ENCODE measurements at places on chromosomes 1 and 21.

DNA sequence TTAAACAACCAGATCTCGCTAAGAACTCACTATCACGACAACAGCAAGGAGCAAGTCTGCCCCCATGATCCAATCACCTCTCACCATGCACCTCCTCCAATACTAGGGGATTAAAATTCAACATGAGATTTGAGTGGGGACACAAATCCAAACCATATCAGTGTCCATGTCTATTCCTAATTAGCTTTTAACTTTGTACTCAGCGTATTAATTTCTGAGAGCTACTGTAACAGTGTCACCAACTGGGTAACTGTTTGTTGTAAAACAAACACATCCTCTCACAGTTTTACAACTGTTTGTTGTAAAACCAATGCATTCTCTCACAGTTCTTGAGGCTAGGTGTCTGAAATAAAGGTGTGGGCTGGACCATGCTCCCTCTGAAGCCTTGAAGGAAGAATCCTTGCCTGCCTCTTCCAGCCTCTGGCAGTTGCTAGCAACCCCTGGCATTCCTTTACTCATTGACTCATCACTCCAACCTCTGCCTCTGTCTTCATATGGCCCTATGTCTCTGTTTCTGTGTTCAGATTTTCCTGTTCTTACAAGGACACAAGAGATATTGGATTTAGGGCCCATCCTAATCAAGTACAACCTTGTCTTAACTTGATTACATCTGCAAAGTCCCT is 121.2 kb downstream of the LTN1 start:
- DNase-seq, result no peak

DNA sequence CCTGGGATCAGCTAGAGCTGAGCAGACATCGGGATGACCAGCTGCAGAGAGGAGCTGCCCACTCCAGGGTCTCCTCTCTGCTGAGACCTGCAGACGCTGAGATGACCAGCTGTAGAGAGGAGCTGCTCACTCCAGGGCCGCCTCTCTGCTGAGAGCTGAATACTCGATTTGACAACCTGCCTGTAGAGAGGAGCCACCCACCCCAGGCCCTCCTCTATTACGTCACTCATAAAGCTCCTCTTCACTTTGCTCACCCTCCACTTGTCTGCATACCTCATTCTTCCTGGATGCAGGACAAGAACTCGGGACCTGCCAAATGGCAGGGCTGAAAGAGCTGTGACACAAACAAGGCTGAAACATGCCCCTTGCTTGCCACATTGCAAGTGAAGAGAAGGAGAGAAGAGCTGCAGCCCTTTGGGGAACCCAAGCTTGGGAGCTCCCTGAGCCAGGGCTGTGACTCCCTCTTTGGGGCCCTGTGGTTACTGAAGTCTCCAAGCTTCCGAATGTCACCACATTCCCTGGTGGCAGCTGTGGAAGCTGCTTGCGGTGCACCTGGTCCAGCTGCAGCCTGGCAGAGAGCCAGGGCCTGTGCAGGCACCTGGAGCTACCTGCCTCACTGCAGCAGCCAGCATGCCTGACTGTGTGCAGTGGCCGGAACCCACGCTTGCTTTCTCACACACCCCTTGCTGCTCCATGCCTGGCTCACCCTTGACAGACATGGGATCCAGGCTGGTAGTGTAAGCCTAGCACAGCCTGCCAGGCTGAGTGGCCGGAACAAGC is 59.6 kb downstream of the CC2D1B start:
- no peak for DNase-seq

DNA sequence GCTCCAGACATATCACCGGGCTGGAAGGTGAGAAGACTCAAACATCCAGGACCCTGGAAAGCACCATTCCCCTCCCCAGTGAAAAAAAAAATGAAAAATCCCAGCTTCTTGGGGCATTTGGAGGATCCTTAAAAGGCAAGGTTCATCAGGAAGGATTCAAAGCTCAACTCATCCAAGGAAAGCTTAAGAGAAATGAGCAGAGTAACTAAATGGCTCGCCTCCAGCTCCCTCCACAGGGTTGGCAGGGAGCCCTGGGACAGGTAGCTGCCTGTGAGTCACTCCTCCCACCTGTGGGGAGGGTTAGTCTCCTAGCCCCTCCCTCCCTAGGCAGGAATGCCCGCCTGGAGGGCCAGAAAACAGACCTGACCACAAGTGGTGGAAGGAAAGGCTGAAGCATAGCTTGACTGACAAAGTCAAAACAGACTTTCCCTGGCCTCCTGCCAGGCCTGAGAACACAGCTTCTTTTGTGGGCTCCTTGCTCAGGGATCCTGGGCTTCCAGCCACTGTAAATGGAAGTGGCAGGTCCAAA is 712 bp upstream of the LAMB3 start:
- peak; percentile 12 for DNase-seq

- DNase-seq, result peak; percentile 30
Observed at GRCh38 chr1:26112407-26112775, 767 bp downstream of the PDIK1L start.

- DNase-seq, result no peak
Observed at GRCh38 chr1:111513410-111514020, 10.1 kb upstream of the ADORA3 start.

- no peak for DNase-seq
Observed at GRCh38 chr1:75172556-75172955, 38.4 kb downstream of the LHX8 start.

GRCh38 chr1:17911791-17912190 is 156.7 kb downstream of the ACTL8 start:
- DNase-seq, result no peak

DNA sequence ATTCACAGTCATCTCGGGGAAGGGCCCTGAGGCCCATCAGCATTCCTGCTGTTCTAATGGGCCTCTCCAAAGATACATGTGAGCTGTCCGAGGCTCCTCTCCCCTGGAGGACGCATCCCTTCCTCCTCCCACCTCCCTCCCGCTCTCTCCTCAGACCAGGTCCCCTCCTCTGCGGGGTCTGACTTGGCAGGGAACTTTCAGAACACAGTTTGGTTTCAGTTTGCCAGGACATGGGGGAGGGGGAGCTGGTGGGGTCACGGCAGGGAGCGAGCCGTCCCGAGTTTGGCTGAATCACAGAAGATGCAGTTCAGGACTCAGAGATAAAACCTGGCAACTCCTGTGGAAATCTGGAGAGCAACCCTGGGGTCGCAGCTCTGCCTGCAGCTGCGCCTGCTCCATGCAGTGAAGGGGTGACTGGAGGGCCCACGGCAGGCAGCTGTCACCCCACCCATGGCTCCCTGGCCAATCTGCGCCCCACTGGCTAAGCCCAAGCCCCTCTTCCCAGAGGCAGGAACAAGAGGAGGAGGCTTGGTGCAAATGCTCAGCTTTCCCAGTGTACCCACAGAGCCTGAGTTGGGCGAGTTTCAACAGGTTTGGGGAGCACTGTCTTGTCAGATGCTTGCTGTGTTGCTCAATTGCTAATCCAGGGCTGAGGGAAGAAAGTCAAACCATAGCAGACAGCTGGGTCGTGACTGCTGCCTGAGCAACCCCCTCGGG is 5.7 kb downstream of the WNT4 start:
- no peak for DNase-seq

DNA sequence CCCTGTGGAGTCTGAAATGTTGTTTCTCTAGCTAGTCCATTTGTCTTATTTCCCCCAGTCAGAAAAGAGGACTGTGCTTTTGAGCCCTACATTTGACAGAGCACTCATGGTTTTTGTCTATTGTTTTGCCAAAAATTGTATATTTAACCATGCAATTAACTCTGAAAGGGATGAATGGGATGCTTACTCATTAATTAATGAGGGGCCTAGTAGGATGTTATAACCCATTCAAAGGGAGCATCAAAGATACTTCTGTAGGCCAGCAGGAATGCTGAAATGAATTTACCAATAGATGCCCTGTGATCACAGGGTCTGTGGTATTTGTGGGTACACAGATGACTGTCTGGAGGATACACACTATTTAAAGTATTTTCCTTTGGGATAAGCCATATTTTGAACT is 147.7 kb downstream of the FCRL5 start:
- DNase-seq, result no peak

DNA sequence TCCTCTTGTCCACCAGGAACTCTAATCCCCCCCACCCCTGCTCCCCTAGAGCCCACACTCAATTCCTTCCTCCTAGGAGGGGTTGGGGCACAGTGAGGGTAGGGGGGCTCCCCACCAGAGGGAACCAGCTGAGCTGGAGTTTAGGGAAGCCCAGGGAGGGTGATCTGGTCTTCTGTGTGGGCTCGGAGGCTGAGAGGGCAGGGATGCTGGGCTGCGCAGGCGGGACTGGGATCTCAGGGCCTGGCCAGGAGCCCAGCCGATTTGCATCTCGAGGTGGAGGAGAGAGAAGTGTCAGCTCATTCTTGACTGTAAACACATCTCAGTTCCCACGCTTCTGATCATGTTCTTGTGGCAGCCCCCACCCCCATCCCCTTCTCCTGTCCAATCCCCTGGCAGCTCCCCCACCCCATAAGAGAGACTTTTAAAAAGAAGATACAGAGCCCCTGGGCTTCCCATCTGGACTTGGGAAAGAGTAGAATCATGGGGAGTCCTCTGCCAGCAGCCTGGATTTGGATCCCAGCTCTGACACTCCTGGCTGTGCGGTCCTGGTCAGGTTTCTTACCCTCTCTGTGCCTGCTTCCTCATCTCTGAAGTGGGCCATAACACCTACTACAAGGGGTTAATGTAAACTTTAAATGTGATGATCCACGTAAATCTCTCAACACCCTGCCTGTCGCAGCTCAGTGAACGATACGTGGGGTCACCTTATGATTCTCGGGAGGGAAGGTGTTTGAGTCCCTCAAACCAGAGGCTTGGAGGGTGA is 6.6 kb downstream of the PEAR1 start:
- DNase-seq, result no peak

DNA sequence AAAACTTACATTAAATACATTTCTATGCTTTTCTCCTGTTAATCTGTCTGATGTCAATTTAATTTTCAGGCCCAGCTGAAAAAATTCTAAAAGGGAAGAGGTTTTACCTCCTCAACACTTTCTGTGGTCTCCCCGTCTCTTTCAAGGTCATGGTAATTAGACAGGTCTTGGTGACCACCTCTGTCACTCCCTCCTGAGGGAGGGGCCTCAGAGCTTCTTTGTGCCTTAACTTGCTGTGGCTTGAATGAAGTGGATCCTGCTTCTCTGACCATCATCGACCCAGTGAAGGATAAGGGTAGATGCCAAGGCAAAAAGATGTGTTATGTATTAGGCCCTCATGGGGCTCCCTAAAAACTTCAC is 40.8 kb upstream of the OSBPL9 start:
- no peak for DNase-seq
